ENCODE measurements at places on chromosomes 1 and 21.

DNA sequence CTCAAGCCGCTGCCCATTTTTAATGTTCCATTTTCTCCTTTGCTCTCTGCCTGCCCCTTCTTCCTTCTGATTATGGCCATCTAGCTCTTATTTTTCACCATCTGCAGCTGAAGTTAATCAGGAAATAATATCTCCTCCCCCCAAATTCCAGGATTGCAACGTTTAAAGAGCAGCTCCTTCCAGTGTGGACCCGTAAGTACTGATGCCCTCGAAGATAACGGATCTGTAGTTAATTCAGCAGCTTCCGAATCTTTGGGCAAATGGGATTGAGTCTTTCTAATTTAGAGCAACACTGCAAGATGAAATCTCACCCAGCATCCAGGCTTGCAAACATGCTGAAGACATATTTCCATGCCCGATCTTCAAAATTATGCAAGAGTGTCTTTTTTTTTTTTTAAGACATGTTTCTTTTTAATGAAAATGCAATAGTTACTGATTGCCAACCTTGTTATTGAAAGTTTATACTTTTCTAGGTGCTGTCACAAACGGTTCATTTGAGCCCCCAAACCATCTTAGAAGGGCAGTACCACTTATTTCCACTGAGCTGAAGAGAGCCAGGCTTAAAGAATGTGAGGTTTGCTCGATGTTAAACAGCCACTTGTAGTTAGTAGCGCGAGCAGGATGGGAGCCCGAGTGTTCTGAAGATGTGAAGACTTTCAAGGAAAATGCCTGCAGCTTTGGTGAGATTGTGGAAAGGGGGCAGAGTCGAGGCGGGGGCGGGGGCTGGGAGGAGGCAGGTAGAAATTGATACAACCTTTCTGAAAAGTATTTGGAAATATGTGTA lies 10.9 kb upstream of the RCAN3 start:
- peak; percentile 22 for DNase-seq

DNA sequence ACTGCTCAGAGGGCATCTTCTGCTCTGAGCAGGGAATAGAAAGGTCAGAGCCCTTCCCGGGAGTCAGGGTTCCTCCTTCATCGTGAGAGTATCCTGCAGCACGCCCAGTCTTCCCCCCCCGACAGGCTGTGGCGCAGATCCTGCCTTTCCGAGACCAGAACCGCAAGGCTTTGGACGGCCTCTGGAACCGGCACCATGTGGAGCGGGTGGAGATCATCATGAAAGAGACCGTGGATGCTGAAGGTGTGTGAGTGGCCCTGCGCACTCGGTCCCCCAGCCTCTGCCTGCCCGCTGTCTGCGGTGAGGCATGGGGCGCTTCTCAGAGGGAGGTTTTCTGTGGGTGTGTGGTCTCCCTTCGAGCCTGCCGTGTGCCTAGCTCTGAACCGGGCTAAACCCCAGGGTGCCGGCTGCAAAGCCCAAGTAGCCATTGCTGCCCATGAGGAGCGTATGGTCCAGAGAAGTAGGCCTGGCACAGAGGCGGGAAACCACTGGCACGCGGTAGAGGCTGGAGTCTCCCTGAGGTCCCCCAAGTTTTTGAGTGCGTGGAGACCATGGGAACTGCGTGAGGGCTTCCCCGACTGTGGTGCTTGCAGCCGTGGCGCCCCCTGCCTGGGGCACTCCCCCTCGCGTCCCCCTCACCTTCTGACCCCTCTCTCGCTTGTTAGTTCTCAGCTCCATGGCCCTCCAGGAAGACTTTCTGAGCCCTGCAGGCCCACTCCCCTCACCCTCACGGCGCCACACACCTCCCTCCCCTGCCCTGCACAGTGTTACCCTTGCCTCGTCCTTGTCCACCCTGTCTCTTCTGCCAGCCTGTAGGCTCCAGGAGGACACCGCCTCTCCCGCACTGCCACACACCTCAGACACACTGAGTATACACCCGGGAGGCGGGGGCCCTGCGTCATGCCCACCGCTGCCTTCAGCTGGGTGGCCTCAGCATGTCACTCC lies 12.5 kb downstream of the H6PD start:
- no peak for DNase-seq

DNA sequence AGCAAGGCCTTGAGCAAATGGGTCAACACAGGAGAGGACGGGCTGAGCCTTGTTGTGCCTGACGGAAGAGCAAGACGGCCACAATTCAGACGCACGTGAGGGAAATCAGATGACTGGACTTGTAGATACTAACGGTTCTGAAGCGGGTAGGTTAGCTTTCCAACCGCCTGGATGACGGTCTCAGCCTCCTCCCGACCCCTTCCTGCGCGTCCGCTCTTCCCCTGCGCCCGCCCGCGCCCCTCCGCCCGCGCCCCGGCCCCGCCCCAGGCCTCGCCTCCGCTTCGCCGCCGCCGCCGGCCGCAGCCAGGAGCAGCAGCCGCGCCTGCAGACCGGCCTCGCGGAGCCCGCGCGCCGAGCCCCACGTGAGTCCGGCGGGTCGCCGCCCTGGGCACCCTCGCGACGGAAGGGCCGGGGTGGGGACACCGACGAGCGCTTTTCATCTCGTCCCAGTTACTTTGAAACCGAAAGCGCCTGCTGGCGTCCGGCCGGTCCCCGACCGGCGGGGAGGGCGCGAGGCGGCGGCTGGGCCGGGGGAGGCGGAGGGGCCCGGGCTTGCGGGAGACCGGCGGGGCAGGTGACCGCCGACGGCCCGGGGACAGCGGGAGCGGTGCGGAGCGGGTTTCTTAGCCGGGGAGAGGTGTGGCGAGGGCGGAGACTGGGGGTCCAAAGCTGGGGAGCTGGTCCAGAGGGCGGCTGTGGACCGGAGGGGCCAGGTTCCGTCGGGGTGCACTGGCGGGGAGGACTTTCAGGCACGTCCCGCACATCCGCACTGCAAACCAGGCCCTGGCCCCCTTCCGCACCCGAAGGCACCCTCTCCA lies at the start of gene TRAF5:
Gene TRAF5, plus strand, starts transcription at position 306 of the 818 bp plus-strand sequence. CDS start 26,407 bp downstream, outside the sequence.
- DNase-seq, result peak; percentile 8

DNA sequence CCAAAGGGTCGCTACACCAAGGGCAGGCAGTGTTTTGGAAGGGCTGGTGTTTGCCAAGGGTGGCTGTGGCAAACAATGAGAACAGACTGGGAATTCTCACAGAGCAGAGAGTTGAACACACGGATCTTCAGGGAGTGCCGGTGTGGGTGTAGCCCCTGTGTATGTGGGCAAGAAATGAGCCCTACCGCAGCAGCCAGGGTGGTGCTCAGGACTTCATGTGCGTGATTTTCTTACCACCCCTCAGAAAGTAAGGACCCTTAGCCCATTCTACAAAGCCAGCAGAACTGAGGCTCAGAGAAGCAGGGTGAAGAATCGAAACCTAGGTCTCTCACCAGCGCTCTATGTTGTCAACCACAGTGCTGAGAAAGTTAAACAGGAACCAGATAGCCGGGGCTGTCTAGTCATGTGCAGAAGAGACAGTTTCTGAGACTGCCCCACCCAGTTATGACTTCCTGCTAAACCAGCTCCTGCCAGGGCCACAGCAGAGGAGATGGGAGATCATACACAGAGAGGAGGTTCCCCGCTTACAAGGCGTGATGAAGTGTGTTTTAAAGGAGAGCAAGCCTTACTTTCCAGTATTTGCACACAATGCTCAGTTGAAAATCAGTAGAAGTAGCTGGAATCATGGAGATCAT lies 21.9 kb upstream of the MORC3 start:
- no peak for DNase-seq

- no peak for DNase-seq
These were observed 194.0 kb upstream of the PLXNA2 start for GRCh38 chr1:208438112-208438699.

- no peak for DNase-seq
These were observed 16.5 kb downstream of the NES start for GRCh38 chr1:156660752-156661112.

DNA sequence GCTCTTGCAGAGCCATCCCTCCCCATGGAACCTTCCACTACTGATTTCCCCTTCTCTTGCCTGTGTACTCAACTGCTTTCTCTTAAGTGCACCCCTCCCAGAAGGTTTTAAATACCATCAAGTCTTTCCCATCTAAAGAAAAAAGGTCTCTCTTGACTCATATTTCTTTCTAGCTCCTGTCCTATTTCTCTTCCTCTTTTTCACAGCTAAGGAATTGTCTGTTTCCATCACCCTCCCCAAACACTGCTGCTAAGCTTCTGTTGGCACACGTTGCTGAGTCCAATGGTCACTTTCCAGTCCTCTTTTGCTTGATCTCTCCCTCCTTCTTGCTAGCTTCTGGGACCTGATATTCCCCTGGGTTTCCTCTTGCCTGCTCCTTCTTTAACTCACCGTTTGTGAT lies 13.3 kb upstream of the GNL2 start:
- no peak for DNase-seq

GRCh38 chr1:178278916-178279686 lies 185.2 kb downstream of the RASAL2 start:
- no peak for DNase-seq

GRCh38 chr1:182752077-182752988 lies 37.2 kb upstream of the NPL start:
- no peak for DNase-seq

DNA sequence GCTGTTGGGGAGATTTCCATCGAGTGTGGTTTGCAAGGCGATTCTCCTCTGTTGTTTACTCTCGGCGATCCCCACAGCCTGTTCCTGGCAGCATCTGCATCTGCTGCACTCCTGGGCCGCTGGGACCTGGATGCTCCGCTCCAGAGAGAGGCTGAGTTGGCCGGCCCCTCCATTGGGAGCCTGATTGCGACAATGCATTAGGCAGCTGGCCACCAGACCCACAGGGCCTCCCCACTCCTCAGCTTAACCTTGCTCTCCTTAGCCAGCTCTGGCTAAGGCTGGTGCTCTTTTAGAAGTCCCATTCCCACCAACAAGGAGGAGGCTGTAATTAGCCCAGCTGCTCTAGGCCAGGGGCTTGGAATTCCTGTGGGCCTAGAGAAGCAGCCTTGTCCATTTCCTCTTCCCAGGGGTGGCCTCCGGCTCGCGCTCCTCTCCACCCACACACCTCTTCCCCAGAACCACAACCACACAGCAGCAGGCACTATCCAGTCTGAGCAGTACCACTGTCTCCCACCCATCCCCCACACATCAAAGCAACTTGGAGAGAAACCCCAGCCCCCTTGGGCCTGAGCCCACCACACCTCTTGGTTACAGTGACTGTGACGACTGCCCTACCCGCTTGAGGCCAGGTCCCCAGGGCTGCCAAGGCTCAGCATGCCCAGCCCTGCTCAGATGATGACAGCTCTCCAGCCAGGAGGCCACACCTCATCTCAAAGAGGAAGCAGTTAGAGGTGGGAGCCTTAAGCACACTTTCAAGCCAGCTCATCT lies 193.8 kb upstream of the EDN2 start:
- DNase-seq, result peak; percentile 45

GRCh38 chr1:59173721-59174120 lies 123.2 kb upstream of the FGGY start:
- DNase-seq, result no peak

GRCh38 chr1:239044829-239045228 lies 341.5 kb upstream of the CHRM3 start:
- no peak for DNase-seq

- no peak for DNase-seq
These were observed 51.5 kb upstream of the EPS8L3 start for GRCh38 chr1:109814993-109815786.

DNA sequence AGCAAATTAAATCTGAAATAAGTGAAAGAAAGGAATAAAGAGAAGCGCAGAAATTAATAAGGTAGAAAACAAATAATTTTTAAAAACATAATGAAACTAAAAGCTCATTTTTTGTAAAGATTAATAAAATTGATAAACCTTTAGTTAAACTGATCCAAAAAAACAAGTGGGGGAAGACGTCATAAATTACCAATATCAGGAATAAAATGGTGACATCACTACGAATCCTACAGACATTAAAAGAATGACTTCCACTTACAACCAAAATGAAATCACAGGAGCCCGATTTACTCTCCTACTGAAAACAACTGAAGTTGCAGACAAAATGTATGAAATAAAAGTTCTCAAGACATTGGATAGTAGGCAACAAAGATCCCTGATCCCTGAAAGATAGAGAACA lies 68.1 kb upstream of the IFFO2 start:
- no peak for DNase-seq

- DNase-seq, result no peak
These were observed 56.6 kb downstream of the LAMC1 start for GRCh38 chr1:183079712-183080388.

- DNase-seq, result peak; percentile 28
These were observed 16.7 kb downstream of the ALX3 start for GRCh38 chr1:110053552-110054428.

DNA sequence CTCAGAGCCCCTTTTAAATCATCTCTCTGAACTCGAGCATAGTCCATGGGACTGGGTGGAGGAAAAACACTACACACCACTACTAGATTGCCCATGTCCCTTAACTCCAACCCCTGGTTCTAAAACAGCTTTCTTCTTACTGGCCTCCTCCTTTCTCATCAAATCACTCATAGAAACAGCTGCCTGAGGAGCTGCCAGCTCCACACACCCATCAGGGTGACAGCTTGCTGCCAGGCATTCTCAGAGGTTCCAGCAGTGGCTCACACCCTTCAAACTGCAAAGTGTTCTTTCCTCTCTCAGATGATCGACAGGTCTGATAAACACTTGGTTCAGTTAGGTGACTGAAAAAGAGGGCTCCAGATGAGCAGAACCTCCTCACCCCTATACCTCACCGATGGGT lies 543.0 kb upstream of the PLXNA2 start:
- DNase-seq, result no peak

DNA sequence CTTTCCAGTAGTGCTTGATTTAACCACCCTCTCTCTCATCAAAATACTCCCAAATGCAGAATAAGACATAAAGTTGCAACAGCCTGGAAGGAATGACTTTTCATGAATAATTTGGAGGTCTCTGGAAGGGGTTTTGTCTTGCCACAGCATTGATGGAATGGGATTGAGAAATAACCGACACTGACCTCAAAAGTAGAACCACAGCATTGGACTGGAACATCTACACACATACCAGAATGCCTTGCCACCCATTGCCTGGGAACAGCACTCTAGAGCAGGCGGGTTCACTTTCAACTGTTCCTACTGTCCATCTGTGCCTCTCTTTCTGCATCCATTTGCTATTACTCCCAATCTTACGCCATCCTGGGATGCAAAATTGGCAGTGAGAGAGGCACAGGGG lies 149.1 kb upstream of the USP24 start:
- DNase-seq, result no peak

GRCh38 chr1:82485591-82486369 lies 685.0 kb downstream of the ADGRL2 start:
- DNase-seq, result peak; percentile 36

DNA sequence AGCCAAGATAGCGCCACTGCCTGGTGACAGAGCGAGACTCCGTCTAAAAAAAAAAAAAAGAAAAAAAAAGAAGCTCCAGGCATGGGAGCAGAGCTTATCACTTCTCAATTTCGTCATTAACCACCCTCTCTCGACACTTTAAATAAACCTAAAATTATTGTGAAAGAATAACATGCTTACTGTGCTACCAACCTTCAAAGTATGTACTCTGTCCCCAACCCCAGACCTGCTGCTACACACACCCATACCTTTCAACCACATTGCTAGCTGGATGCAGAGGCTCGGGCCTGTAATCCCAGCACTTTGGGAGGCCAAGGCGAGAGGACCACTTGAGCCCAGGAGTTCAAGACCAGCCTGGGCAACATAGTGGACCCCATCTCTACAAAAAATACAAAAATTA lies 38.7 kb downstream of the GNPAT start:
- no peak for DNase-seq
